Testis (tissue), 5 donors: ENCODE measurements at places on chromosomes 2 and 18.
A peak's percentile ranks its signal among the peaks of the same experiment; 100 is the strongest.

- no peak for DNase-seq
Measured at GRCh38 chr2:85394976-85395375, 15.2 kb downstream of the CAPG start.

DNA sequence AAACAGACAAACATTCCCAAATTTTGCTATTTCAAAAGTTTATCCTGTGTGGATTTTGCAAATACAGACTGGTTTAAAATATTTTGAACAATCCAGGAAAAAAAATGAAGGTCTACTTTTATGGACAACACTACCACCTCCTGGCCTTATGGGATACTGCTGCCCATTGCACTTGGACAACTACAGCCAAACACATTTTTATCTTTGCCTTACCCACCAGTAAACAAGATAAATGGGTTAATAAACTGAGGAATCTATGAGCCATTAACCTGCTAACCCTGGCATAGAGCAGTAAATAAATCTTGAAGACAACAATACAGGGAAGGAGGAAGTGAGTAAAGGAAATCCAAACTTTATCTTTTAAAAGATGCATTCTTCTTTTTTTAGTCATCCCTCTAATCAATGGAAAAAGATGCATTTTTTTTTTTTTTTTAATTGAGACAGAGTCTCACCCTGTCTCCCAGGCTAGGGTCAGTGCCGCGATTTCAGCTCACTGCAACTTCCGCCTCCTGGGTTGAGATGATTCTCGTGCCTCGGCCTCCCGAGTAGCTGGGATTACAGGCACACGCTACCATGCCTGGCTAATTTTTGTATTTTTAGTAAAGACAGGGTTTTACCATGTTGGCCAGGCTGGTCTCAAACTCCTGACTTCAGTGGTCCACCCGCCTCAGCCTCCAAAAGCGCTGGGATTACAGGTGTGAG lies 2.1 kb upstream of the SPIRE1 start:
- DNase-seq: peak; percentile 55

- DNase-seq: no peak
Measured at GRCh38 chr18:53864770-53865169, 359.7 kb downstream of the MBD2 start.

DNA sequence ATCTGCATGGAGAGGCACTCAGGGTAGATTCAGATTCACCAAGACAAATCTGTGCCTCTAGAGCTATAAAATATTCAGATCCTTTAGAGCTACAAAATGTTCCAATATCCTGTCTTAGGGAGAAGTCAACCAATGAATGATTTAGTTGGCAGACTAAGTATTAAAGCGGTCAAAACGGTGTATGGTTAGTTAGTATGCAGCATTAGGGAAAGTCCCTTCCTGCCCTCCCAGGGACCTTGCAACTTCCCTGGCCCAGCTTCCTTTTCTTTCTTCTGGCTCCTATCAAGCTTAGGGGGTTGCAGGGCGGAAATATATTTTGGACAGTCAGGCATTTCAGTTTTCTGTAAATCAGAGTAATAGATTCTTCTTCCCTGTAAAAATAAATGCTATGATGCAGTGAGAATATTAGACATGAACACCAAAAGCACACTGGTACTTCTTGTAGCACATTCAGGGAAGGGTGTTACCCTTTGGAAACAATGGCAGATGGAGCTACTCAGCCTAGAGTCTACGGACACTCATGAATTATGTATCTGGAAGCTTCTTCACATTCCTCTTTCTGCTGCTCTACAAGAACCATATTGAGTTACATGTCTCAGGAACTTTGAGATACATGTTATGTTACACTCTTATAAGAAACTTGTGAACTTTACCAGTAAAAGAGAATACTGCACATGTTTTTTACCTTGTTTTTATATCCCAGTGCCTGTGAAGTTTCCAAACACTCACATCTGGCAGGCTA lies 45.7 kb downstream of the CCDC93 start:
- DNase-seq: no peak

DNA sequence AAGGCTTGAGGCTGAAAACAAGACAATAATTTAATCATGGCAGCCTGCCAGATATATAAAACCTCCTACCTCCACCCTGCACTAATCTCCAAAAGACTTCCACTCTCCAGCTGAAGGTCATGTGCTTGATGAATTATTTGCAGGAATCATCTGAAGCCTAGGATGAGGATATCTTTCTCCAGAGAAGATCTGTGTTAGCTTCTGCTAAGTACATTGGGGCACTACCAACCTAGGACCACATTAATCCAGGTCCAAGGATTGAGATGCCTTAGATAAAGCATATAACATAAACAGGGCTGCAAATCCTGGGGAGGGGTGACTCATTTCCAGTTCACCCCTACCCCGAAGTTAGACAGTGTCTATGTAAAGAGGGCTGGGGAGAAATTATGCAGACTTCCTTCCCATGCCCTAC lies 80.5 kb upstream of the FRZB start:
- no peak for DNase-seq

DNA sequence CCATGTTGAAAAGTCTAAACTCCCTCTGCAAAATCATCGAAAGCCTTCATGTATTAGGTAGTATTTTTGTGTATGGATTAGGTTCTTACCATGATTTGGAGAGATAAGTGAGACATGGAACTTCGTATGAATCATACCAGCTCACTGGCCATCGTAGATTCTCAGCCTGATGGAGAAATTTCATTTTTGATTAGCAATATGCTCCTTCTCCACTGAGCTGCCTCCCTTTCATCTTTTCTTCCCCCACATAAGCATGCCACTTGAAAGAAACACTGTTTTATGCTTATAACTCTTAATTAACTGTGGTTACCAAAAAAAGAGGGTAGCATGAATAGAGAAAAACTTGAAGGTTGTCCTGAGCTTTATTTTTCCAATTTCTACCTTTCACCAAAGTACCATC lies 111.9 kb downstream of the NCK2 start:
- DNase-seq: no peak

DNA sequence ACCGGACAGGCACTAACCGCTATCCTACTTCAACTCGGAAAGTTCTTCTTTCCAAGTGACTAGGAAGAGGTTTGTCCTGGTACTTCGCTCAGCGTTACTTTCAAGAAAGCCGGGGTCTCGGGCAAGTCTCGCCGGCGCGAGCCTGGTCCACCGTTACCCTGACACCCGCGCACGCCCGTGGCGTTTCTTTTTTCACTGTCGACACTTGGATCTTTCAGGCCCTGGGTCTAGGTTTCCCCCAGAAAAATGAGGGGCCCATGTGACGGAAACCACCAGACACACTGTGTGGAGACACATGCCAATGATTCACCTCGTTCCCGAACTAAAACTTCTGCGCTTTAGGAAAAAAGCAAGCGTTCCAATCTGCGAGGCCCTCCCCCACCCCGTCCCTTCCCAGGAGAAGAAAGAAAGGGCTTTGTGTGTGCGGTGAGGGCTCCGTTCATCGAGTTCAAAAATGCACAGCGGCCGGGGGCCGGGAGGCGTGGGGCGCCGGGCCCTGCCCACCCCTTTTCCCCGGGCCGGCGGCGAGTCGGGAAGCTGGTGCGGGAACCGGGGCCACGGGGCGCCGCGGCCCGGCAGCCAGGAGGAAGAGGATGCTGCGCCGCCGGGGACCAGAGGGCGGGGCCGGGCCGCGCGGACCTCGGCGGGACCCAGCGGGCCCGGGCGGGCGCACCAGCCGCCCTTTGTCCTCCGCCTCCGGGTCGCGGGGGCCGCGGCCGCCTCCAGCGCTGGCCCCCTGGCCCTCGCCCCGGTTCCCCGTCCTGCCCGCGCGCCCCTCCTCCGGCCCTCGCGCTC lies 2.6 kb downstream of the ZNF521 start:
- DNase-seq: peak; percentile 47

- no peak for DNase-seq
Measured at GRCh38 chr2:25349397-25349796, 7.7 kb upstream of the DNMT3A start.

- no peak for DNase-seq
Measured at GRCh38 chr18:31203096-31203793, 40.6 kb upstream of the DSC1 start.

- DNase-seq: no peak
Measured at GRCh38 chr18:9806905-9807304, 78.9 kb upstream of the TXNDC2 start.

GRCh38 chr2:207698301-207698700 lies 13.1 kb upstream of the CCNYL1 start:
- DNase-seq: no peak

- DNase-seq: no peak
Measured at GRCh38 chr18:70028084-70028483, 80.4 kb upstream of the CD226 start.

DNA sequence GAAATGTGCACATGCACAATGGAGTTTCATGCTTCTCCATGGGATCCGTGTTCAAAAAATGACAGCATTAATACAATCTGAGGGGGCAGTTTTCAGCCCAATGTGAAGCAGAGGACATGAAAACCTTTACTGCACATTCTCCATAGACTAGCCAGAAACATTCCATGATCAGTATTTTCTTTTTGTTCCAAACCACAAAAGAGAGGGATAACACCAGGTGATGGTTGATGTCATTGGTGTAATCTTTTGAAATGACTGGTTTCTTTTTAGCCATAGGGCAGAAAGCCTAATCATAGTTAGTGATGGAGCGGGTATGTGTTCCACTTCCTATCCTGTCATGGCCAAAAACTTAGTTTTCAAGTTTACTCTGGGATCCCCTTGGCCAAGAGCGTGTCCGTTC lies 1.8 kb upstream of the KYNU start:
- no peak for DNase-seq

GRCh38 chr18:59517446-59518165 lies 158.5 kb upstream of the LMAN1 start:
- peak; percentile 36 for DNase-seq

- no peak for DNase-seq
Measured at GRCh38 chr2:72937356-72937669, 20.0 kb downstream of the EMX1 start.

DNA sequence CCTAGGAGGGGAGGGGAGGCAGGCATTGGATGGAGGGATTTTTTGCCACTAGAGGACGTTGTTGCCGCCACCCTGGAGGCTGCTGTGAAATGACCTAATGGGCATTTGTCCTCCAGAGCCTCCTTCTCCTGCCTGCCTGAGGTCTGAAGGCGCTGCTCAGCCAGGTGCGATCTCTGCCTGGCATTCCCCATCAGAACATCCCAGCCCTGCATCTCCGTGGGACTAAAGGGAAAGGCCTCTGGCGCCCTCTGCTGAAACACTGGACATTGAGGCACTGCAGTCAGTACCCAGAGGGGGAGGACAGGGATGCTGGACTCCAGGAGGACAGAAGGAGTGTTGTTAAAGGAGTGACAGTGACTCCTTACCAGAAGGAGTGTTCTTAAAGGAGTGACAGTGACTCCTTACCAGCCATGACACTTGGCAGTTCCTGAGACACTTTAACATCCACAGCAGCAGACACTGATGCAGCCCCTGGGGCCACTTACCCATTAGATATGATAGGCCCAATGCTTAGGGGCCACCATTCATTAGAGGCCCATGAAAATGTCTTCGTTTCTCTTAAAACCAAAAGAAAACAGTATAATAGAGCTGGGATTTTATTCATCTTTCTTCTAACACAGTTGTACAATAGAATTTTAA lies 17.0 kb downstream of the THNSL2 start:
- DNase-seq: peak; percentile 88

GRCh38 chr2:213443921-213444320 lies 159.7 kb downstream of the SPAG16 start:
- DNase-seq: no peak

DNA sequence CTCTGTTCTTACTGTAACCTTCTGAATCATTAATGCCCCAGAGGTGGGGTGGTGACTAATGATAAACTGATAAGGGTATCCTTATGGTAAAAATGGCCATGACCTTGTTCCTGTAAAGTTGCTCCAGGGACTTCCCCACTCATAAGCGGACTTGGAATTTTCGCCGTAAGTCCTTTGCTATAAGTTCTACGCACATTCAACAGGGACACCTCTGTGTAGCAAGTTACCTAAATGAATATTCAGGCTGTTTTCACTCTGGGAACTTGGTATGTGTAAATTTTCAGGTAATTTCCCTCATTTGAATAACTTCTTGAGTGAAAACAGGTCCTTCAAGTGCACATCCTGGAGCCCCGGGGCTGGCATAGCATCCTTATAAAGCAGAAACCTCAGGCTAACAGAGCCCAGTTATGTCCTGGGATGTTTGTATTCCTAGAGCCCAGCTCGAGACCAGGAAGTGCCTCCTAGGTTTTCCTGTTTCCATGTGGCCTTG lies 9.4 kb upstream of the AGFG1 start:
- DNase-seq: no peak

DNA sequence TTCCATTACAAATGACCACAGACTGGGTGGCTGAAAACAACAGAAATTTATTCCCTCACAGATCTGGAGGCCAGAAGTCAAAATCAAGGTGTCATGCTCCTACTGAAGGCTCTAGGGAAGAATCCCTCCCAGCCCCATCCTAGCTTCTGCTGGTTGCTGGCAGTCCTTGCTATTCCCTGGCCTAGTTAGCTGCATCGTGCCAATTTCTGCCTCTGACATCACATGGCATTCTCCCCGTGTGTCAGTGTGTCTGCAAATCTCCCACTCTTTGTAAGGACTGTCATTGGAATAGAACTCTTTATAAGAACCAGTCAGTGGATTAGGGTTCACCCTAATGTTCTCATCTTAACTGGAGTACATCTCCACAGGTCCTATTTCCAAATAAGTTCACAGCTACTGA lies 30.5 kb upstream of the NCKAP5 start:
- no peak for DNase-seq

DNA sequence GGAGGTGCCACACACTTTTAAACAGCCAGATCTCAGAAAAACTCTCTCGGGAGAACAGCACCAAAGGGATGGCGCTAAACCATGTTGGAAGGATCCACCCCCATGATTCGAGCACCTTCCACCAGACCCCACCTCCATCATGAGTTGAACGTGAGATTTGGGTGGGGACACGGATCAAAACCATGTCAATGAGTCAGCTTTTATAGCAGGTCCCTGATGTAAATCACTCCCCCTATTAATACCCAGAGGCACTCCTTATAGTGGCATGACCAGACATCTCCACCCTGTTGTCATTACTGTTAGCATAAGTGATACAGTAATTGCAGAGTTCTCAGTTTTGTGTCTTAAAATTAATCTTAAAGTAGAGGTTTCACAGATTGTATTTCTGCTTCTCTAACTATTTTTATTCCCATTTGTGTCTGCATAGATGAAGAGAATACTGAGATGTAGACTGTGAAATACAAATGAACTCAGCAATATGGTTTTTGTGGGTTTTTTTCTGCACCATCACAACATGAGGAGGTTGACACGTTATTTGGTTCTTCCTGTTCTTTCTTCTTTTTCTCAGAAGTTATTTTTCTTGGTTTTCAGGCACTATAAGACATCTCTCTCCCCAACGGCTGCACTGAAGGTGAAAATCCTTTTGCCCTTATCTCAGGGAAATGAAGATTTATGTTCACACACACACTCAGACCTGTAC lies 218.2 kb downstream of the ARL4C start:
- DNase-seq: no peak

GRCh38 chr2:217513258-217513657 lies 489.5 kb downstream of the TNS1 start:
- no peak for DNase-seq

DNA sequence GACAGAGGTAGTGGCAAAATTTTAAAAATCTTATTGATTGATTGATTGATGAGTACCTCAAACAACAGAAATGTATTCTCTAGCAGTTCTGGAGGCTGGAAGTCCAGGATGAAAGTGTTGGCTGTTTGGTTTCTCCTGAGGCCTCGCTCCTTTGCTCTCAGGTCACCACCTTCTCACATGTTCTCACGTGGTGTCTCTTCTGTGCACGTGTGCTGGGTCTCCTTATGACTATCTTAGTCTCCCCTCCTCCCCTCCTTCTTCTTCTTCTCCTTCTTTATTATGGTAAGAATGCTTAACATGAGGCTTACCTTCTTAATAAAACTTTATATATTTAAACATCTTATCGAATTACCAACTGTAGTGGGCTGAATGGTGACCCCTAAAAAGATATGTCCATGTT lies 446.0 kb upstream of the SPHKAP start:
- no peak for DNase-seq
